Suprapubic skin (tissue), 4 donors: ENCODE measurements at places on chromosomes 13 and 19.
A peak's percentile ranks its signal among the peaks of the same experiment; 100 is the strongest.

DNA sequence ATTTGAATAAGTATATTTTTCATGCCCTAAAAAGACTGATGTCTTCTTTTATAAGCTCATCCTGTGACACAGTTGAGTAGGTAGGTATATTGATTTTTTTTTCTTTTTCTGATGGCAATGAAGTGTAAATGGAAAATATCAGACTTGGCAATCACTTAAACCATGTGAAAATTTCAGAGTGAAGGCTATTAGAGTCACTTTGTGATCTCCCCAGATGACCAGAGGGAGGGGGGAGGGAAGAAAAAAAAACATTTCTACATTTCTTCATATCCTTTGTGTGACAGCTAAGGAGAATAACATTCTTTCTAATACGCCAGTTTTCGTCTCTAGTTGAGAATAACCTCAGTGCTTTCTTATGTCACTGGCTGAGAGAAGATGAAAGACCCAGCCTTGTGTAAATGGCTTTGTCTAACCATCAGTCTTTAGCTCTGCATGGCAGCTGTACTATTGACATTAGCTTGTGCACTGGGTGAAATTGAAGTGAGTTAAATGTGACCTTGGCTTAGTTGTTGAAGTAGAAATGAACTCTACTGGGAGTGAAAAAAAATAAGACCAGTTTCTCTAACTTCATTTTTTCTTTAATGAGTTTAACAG lies 332.1 kb upstream of the DACH1 start:
- no peak for DNase-seq
- no peaks in the 10 kb centered on the region for H3K4me1 ChIP-seq
- H3K4me3 ChIP-seq = no peak overlapping the region
- H3K27ac ChIP-seq = no peak overlapping the region

GRCh38 chr13:112443191-112443994 lies 67.2 kb downstream of the SPACA7 start:
- H3K27ac ChIP-seq = no peak overlapping the region
- H3K4me1 ChIP-seq = peaks cover 4% of the 10 kb centered on the region
- no peak for DNase-seq
- H3K4me3 ChIP-seq = no peak overlapping the region
- H3K27me3 ChIP-seq = peaks cover 64% of the 10 kb centered on the region

GRCh38 chr19:3154957-3155736 lies 19.3 kb downstream of the GNA15 start:
- H3K4me3 ChIP-seq = no peak overlapping the region
- H3K36me3 ChIP-seq = peaks cover 31% of the 10 kb centered on the region
- H3K4me1 ChIP-seq = peaks cover 17% of the 10 kb centered on the region
- no peaks in the 10 kb centered on the region for H3K27me3 ChIP-seq

DNA sequence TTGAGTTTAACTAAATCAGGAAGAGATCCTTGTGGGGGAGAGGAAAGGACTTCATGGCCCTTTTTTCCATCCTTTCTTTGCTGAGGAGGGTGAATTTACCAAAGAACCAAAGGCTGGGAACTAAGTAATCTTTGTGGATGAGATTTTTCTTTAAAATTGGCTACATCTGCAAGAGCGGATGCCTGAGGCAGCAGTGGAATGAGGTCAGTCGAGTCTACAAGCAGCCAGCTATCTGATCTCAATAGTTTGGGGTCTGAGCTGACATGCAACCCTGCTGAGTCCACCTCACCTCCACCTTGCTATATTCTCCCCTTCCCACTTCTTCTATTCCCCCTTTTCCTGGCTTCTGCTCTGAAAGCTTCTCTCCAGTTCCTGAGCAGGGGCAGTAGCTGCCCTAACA lies 3.6 kb upstream of the DNAJC15 start:
- no peak overlapping the region for H3K27ac ChIP-seq
- no peaks in the 10 kb centered on the region for H3K27me3 ChIP-seq
- H3K4me3 ChIP-seq = no peak overlapping the region
- H3K4me1 ChIP-seq = peaks cover 13% of the 10 kb centered on the region

- H3K4me1 ChIP-seq = no peaks in the 10 kb centered on the region
- no peak overlapping the region for H3K4me3 ChIP-seq
- peaks cover 12% of the 10 kb centered on the region for H3K27me3 ChIP-seq
- no peak overlapping the region for H3K27ac ChIP-seq
- H3K36me3 ChIP-seq = no peaks in the 10 kb centered on the region
These were observed 116.0 kb downstream of the ZNF536 start for GRCh38 chr19:30488191-30488590.

DNA sequence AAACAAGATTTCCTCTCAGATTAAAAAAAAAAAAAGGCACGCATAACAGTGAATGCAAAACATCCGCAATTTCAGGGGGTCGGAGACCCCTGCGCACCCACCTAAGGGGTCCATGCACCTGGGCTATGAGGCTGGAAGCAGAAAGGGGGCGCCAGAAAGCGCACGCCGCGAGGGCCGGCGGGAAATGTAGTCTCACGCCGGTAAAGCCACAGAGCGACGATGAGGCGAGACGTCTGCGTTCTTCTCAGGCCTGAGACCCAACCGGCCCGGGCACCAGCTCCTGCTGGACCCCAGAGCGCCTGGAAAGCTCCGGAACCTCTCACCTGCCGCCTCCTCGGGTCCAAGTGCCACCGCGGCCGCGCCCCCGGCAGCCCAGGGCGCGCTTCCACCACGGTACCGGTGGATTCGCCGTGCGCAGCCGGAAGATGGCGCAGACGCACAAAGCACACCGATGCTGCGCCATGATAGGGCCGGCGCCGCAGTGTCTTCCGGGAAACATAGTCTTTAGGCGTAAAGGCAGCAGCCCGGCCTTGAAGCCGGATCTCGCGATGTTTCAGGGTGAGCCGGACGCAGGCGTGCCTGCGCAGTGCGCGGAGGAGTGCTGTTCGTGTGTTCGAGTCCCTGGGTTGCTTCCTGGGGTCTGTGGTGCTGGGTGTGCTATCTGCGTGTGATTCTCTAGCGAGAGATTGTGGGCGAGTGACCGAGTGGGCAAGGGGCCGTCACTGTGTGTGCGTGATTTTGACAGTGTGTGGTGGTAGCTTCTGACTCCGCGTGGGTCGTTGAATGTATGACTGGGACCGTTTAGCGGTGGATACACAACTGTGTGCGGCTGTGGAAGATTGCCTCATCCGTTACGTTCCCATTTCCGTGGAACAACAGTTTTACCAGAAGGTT lies at the start of gene ZNF582:
Gene ZNF582 (minus strand): TSS at position 416 of the 894 bp plus-strand sequence. CDS start 1,782 bp downstream, outside the sequence.
- DNase-seq = peak; percentile 96
- no peaks in the 10 kb centered on the region for H3K27me3 ChIP-seq
- H3K4me3 ChIP-seq = peak within 1 kb of the TSS; percentile 88
- H3K36me3 ChIP-seq = peaks cover 29% of the 10 kb centered on the region

DNA sequence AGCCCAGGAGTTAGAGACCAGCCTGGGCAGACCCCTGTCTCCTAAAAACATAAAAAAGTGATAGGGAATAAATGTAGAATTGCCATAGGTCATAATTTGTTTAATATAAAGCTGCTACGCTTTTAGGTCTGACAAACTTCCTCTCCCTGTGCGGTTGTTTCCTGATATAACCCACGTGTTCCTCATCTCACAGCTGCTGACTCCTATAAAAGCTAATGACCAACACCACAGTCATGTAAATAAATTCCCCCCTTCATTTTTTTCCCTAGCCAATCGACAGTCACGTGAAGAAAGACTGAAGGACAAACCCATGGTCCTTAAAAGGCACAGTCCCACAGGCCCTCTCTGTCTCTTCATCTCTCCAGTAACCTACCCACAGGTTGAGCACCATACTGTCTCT lies 27.5 kb downstream of the ZNF266 start:
- H3K4me1 ChIP-seq = peaks cover 7% of the 10 kb centered on the region
- no peak overlapping the region for H3K4me3 ChIP-seq
- no peaks in the 10 kb centered on the region for H3K27me3 ChIP-seq
- H3K27ac ChIP-seq = no peak overlapping the region
- peaks cover 6% of the 10 kb centered on the region for H3K36me3 ChIP-seq

DNA sequence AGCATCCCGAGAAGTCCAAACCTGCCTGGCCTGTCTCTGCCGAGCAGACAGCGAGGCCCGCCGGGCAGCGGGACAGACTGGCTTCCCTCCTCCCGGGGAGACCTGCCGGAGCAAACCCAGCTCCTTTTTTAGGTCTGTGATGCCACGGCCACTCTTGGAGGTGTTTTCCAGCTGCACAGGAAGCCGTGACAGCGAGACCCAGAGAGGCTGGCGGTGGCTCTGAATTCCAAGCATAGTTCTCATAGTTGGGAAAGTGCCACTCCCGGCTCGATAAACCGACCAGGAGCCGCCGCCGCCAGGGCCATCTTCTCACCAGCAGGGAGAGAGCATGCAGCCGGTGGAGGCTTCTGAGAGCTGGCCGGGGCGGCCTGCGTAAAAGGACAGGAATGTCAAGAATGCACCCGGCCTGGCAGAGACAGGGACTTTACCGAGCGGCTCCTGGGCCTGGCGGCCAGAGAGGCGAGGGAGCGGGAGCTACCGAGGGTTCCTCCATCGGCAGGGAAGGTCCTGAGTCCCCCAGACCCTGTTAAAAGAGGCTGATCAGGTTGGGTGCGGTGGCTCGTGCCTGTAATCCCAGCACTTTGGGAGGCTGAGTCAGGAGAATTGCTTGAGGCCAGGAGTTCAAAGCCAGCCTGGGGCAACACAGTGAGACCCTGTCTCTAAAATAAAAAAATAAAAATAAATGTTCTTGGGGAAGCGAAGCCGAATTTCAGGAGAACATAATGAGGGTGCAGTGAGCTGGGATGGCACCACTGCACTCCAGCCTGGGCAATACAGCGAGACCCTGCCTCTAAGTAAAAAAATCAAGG lies 64.9 kb downstream of the GADD45B start:
- H3K27ac ChIP-seq = peak overlapping the region; percentile 84
- peak; percentile 96 for DNase-seq
- H3K36me3 ChIP-seq = no peaks in the 10 kb centered on the region

GRCh38 chr13:59391696-59392095 lies 772.0 kb downstream of the DIAPH3 start:
- no peaks in the 10 kb centered on the region for H3K27me3 ChIP-seq
- H3K4me1 ChIP-seq = no peaks in the 10 kb centered on the region
- no peak overlapping the region for H3K27ac ChIP-seq
